ENCODE measurements at places on chromosomes 13 and 19. TPM values are rescaled to one million over a fixed set of nuclear protein-coding genes. Genes with fewer than 3 reads are reported as not detected.

DNA sequence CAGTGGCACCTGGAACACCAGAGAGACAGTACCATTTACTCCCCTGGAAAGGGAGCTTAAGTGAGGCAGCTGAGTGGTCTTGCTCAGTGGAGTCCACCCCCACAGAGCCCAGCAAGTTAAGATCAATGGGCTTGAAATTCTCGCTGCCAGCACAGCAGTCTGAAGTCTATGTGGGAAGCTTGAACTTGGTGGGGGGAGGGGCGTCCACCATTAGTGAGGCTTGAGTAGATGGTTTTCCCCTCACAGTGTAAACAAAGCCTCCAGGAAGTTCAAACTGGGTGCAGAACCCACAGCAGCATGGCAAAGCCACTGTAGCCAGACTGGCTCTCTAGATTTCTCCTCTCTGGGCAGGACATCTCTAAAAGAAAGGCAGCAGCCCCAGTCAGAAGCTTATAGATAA lies 30.3 kb upstream of the CEACAM4 start:
- no peak for DNase-seq

DNA sequence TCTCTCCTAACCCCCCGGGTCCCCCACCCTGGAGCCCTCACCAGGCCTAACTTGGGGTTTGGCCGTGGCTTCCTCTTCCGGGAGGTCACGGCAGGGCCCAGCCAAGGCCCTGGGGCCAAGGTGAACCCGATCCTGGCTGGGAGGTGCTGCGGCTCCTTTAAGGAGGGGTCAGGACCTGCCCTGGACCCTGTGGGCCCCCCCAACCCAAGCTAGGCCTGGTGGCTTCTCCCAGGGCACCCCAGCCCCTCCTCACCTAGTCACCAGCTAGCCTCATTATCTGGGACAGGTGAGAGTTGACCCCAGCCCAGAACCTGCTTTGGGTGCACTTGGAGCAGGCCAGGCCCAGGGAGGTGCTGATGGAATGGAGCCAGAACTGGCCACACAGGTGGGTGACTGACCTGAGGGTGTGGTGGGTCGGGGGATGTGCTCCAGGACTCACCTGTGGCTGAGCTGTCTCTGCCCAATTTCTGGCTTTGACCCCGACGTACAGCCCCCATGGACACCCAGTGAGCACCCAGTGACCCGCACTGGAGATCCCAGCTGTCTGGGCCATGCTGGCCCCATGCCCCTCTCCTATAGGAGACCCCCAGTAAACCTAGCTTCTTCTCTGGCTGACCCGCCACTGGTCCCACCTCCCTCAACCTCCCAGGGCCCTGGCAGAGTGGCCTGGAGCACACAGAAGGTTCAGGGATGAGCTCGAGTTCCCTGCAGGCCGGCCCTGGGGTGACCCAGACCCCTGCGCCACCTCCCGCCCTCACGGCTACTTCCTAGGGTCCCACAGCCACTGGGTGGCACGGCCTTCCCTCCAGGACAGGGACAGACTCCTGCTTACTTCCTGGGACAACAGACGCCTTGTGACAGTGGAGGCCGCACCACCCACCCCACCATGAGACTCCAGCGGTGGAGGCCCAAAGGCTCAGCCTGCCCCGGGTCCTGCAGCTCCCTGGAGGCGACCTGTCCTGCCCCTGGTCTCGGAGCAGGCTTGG lies 6.7 kb upstream of the MKNK2 start:
- peak; percentile 10 for DNase-seq

DNA sequence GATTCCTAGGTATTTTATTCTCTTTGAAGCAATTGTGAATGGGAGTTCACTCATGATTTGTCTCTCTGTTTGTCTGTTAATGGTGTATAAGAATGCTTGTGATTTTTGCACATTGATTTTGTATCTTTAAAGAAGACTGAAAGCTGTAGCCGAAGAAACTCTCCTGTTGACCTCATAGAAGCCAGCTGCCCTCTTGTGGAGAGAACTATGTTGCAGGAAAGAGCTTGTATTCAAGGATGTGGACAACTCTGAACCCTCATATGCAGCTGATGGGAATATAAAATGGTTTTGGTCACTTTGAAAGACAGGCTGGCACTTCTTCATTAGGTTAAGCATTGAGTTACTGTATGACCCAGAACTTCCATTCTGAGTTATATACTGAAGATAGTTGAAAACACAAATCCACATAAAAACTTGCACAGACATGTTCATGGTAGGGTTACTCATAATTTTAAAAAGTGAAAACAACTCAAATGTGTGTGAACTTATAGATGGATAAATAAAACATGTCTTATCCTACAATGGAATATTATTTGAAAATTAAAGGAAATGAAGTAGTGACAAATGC lies 65.8 kb upstream of the SLITRK6 start:
- no peak for DNase-seq

DNA sequence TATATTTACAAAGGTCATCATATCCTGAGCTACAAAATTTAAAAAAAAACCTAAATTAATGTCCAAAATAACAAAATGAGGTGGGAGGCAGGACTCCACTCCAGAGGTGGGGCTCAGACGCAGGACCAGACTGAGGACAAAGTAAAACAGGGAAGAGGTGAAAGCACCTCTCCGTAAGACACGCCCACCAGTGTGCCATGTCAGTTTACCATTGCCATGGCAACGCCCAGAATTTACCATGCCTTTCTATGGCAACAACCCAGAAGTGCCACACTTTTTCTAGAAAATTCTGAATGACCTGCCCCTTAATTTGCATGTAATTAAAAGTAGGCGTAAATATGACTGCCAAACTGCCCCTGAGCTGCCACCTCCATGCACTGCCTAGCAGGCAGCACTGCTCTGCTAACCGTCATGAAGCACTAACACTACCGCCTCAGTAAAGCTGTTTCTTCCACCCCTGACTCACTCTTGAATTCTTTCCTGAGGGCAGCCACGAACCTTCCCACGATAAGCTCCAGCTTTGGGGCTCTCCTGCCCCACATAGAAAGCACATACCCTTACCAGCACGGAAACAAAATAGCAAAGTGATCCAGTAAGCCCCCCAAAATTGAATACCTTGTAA lies 22.3 kb upstream of the PDCD5 start:
- DNase-seq, result no peak

DNA sequence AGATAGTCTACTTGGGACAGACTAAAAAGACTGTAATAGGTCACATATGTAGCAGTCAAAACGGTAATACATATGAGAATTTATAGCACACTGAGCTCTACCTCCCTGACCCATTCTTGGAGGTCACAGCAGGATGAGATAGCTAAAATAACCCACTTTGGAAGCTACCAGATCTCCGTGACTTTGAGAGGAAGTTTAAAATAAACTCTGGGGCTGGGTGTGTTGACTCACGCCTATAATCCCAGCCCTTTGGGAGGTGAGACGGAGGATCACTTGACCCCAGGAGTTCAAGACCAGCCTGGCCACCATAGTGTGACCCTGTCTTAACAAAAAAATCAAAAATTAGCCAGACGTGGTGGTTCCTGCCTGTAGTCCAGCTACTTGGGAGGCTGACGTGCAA lies 45.3 kb downstream of the DHRS12 start:
- no peak for DNase-seq

Gene SELENOV
- not detected for total RNA-seq

Measured in transverse colon (tissue), 4 donors.